HS-27A (cell line): ENCODE measurements at places on chromosomes 6 and 20.

GRCh38 chr6:89022798-89023197, 57.8 kb upstream of the PNRC1 start:
- no peak for DNase-seq

DNA sequence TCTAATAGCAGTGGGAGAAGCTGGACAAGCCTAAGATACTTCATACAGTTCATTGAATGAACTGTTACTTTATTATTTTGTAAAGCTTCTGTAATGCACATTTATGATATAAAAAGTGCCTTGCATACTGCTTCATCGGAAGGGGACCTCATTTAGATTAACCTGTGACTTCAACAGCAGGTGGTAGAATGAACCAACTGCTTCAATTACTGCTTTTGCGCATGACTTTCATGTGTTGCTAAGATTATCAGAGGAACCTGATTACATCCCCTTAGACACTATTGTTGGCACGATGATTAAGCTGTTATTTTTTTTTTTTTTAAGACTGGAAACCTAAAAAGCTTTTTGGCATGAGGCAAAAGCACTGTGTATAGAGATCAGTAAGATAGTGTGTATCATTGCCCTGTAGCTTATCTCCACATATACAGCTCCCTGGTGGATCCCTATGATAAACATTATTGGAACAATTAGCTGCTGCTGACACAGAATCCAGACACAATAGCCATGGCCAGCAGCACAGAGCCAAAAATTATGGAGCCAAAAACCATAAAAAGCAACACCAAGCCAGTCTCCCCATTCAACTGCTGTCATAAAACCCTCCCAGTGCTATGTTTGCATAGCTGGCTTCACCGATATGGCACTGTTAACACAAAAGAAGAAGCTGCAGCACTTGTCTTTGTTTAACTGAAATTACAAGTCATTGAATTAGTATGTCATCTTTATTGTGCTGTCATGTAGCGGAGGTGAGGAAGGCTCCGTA, 731.6 kb upstream of the MMS22L start:
- DNase-seq, result no peak

- DNase-seq, result no peak
Measured at GRCh38 chr20:59300333-59301081, at the start of gene EDN3. EDN3 (plus strand) TSS chr20:59300611; CDS start chr20:59300813, 202 bp downstream.

- no peak for DNase-seq
Measured at GRCh38 chr6:159490298-159490937, 202.6 kb downstream of the SOD2 start.

- no peak for DNase-seq
Measured at GRCh38 chr6:21161707-21162106, 431.8 kb upstream of the SOX4 start.

- no peak for DNase-seq
Measured at GRCh38 chr6:29517245-29517644, 29.5 kb upstream of the MAS1L start.
